ENCODE measurements at places on chromosomes 7 and 10.

DNA sequence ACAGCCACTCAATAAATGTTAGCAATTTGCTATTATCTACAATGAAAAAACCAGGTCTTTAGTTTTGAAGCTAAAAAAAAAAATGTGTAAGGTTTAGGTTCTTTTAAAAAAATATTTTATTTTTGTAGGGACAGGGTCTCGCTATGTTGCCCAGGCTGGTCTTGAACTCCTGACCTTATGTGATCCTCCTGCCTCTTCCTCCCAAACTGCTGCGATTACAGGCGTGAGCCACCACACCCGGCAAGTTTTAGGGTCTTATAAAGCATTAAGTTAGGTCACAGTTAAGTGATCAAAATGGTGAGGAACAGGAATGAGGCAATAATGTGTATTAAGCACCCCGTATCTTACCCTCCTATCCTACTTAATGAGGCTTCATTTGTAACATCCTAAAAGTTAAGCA is 774 bp downstream of the SEM1 start:
- no peak for DNase-seq

DNA sequence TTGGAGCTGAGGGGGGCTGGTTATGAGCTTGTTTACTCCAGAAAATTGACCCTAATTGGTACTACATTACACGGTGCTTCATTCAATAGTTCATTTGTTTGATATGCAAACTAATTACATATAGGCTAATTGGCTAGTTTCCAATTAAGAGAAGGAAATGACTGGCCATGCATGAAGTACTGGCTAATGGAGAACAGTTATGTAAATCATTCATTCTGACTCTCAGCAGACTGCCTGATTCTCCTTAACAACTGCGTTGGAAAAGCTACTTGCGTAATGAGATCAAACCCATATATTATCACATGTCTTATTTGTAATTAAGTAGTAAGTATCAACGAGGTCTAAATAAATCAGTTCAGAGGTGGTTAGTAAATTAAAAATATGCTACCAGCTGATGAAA is 81.8 kb upstream of the CTTNBP2 start:
- DNase-seq: no peak

- DNase-seq: no peak
These were observed 25.6 kb downstream of the TAS2R41 start for GRCh38 chr7:143503261-143503660.

- DNase-seq: no peak
These were observed 105.3 kb downstream of the BMS1 start for GRCh38 chr10:42887734-42888503.

GRCh38 chr10:43209651-43210141 is 57.2 kb downstream of the RASGEF1A start:
- peak; percentile 1 for DNase-seq

- DNase-seq: no peak
These were observed 21.3 kb downstream of the STMP1 start for GRCh38 chr7:135683609-135684008.

Measured in activated gamma-delta T cell treated with Interleukin-2 at 50 U/mL for 16 hours (primary cell).